ENCODE measurements at places on chromosomes 7 and 10.
A peak's percentile ranks its signal among the peaks of the same experiment; 100 is the strongest.

DNA sequence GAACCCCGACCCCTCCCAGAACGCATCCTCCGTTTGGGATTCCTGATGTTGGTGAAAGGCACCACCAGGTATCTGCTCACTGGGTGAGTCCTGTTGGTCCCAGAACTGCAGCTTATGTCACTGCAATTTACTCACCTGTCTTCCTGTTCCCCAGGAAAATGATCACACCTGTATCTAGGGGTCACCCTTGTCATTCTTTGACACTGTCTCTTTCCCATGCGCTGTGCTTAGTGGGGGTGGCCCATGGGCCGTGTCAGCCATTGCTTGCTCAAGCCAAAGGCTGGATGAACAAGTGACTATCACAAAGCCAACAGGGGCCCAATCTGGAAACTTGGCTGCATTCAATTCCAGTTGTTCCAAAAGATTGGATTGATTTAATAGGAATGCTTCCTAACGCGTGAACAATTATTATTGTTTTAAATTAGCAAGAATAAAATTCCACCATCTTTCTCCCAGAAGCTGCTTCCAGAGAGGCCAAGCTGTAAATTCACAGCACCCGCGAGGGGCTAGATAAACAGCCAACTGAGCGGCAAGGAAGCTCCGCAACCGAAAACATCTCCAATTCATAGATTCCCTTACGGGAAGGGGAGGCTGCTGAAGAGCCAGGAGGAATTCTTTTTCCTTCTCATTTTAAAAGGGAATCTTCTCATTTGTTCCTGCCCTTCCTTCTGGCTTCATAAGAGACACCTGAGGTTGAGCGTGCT lies 134.8 kb upstream of the ZMIZ1 start:
- DNase-seq = no peak

DNA sequence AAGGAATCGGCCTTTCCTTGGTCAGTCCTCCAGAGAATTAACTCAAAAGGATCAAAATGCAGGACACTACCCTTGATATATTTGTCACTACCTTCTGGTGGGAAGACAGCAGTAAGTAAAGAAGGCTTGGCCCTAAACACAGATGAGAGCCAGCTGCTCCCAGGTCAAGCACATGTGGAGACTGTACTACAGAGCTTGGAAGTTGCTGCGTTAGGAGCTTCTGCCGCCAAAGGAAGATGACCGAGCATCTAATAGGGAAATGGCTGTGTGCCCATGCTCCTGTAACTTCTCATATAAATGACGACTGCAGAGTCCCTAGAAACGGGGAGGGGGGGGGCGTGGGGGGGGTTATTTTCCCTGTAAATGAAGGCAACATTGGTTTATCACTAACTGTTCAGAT lies 59.0 kb downstream of the PODXL start:
- DNase-seq = no peak

DNA sequence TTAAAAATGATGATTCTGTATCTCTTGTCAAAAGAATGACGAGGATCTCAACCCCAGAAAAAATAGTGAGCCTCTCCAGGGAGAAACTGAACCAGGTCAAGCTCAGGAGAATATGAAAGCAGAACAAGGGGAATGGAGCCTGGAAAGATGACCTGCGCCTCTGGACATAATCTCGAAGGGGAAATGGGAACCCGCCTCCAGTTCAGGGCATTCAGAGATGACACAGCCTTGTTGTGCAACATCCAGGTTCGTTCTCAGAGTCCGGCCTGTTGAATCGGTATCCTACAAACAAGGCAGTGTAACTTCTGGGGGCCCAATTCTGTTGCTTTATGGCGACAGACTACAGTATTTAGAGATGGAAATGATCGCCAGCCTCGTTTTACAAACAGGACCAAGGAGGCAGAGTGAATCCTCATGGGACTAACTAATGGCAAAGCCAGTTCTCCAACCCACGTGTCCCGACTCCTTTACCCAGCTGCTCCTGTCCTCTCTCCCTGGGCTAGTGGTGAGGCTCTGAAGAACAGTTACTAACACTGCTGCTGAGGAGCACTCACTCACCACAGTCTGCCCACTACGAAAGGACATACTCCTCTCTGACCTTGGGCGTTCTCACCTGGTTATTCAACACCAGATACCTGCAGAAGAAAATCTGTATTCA lies 67.6 kb downstream of the JAZF1 start:
- DNase-seq = no peak

- DNase-seq = no peak
Observed at GRCh38 chr10:29064680-29065079, 224.2 kb upstream of the LYZL1 start.

DNA sequence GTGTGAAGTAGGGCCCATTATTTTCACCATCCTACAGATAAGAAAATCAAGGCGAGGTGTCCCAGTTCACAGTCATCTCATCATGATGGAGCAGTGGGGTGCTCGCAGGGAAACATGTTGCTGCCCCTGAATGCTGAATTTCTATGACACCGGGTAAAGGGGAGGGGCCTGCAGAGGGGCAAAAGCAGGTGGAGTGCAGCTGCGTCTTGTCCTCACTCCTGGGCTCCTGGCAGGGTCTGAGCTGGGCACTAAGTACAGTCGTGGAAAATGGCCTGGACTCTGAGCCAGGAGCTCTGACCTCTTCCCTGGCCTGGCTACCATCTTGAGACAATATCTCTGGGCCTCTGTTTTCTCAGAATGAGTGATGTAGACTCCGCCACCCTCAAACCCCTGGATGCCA lies 253.1 kb upstream of the PITRM1 start:
- no peak for DNase-seq

DNA sequence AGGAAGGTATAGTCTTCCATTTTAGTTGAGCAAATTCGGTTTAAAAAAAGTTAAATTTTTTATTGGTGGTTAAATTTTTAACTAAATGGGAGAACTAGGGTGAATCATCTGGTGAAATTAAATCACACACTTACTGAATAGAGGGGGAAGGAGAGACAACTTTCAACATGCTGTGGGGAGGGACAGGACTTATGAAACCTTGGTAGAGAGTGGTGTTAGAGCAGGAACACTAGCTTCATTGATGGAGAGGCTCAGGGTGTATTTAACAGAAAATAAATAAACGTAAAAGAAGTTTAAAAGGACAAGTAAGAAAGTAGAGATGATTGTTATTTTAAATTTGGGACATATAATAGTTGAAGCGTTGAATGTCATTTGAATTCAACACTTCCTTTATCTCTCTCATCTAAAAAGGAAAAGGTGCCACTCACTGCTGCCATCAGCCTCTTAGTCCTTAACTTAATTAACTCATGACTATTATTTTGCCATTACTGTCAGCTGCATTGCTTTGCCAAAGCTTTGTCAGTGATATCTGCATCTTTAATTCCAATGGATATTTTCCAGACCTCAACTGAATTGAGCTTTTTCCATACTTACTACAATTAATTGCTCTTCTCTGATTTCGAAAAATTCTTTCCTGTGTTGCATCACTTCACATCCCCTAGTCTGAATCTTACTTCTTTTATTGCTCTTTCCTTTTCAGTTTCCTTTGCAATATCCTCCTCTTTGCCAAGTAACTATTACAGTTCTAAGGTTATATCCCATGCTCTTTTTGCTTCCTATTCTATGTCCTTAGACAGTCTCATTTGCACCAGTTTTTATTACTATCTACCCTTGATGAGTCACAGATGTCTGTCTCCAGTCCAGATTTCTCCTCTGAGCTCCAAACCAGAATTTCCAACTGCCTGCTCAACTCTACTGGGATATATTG lies 71.7 kb downstream of the GNAT3 start:
- no peak for DNase-seq

DNA sequence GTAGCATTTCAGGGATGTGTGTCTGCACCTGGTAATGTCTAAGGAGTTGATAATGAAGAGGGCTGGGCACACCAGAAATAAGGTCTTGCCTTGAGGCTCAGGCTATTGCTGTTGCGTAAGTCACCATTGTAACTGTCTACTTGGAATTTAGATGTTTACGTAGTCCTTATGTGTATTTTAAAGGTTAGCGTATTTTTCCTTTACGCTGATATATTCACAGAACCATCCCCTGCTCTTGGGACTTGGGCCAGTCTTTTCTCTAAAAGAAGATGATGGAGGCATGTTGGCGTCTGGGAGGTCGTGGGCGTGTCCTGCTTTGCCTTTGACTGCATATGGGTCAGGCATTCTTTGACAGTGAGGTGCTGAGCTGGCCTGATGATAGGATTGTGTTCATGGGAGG lies 14.7 kb downstream of the WDR37 start:
- DNase-seq = no peak

- no peak for DNase-seq
Observed at GRCh38 chr7:114932991-114933390, 11.1 kb downstream of the MDFIC start.

GRCh38 chr7:79284211-79284610 lies 169.3 kb downstream of the MAGI2 start:
- DNase-seq = no peak

DNA sequence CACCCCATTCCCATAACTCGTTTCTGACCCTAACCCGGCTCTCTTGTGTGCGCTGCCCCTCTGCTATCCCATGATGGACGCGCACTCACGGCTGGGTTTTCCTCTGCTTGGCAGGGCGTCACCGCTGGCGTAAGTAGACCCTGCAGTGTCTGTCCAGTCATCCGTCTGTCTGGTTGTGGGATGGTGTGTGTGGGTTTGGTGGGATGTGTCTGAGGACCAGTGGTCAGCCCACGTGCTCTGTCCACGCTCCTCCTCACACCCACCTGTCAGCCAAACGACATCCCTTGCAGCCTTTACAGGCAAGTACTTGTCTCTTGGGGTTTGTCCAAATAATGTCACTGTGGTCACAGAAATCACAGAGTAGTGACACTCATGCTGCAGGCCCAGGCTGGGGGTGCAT lies 20.8 kb downstream of the LDB3 start:
- no peak for DNase-seq

GRCh38 chr7:108308903-108309302 lies 147.3 kb downstream of the NRCAM start:
- no peak for DNase-seq

DNA sequence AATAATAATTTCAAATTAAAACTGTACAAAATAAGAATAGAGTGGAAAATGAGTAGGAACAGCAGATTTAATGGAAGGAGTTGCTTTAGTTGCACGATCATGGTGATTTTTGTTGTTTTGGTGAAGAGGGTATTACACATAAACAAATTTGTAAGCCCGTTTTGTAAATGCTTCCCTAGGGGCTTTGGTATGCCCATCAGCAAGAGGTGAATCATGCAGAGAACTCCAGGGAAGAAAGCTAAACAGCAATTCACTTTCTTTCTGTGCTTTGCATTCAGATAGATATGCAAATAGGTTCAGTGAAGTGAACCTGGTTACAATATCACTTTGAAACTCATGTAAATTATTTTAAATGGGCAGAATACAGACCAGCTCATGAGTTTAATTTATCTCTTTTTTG lies 422.2 kb upstream of the MTPN start:
- DNase-seq = no peak

DNA sequence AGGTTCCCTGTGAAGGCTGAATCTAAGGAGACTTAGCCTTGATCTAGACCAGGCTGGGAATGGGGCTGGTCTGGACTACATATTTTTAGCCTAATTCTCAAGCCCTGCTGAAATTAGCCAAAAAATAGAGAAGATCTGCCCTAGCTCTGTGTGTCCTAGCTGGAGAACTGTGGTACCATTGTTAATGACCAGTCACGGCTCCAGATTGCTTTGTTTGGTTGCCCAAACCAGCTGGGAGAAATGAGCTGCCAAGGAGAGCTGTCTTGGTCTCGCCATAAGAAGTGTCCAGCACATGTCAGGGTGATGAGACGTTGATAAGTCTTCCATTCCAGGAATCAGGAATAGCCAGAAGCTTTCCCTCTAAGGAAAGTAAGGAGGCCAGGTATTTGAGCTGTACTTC lies 20.7 kb downstream of the GBX1 start:
- DNase-seq = no peak

DNA sequence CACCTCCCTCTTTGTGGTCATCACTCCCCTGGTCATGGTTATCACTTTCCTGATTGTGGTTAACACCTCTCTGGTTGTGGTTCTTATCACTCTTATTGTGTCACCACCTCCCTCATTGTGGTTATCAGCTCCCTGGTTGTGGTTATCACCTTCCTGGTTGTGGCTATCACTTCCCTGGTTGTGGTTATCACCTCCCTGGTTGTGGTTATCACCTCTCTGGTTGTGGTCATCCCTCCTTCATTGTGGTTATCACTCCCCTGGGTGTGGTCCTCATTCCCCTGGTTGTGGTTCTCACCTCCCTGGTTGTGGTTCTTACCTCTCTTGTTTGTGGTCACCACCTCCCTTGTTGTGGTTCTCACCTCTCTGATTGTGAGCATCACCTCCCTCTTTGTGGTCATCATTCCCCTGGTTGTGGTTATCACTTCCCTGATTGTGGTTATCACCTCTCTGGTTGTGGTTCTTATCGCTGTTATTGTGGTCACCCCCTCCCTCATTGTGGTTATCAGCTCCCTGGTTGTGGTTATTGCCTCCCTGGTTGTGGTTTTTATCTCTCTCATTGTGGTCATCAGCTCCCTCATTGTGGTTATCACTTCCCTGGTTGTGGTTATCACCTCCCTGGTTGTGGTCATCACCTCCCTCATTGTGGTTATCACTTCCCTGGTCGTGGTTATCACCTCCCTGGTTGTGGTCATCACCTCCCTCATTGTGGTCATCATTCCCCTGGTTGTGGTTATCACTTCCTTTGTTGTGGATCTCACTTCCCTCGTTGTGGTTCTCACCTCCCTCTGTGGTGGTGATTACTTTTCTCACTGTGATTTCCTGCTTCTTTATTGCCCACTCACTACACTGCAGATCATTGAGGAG lies 106.7 kb downstream of the GPR26 start:
- no peak for DNase-seq

GRCh38 chr10:32263300-32263699 lies 83.7 kb downstream of the EPC1 start:
- DNase-seq = no peak

GRCh38 chr7:36019538-36019937 lies 133.5 kb upstream of the EEPD1 start:
- DNase-seq = no peak

DNA sequence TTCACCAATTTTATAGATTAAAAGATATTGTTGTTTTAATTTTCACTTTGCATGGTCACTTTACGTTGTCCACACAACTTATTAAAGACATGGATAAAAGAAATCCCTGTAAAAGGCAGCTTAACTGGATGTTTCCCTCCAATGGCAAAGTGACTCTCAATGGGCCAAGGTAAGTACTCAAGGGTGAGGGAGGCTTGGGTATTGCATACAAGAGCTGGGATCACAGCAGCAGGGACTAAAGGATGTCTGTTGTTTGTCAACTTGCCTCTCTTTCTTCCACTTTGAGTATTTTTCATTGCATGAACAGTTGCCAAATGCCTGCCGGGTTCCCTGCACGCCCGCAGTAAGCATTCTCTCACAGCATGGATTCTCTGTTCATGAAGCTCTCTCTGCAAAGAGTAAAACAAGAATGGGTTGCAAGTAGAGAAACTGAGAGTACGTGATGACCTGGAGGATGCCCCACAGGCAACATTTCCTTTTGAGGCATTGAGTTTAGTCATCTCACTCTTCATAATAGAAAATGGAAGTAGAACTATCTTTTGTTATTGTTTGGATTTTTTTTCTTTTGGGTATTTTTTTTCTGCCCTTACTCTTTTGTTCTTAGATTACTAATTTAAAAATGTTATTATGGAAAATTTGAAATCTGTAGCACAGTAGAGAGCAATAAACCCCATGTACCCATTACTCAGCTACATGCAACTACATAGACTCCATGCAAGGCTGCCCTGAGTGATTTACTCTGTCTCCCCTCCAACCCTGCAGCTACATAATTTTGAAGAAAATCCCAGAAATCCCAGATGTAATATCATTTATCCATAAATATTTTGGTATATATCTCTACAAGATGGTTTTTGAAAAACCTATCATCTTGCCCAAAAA lies 26.3 kb downstream of the GPR141 start:
- DNase-seq = no peak

- peak; percentile 75 for DNase-seq
Observed at GRCh38 chr7:129741743-129742213, 130.3 kb downstream of the NRF1 start.
